8988T (cell line): ENCODE measurements at places on chromosomes 12 and 14.

DNA sequence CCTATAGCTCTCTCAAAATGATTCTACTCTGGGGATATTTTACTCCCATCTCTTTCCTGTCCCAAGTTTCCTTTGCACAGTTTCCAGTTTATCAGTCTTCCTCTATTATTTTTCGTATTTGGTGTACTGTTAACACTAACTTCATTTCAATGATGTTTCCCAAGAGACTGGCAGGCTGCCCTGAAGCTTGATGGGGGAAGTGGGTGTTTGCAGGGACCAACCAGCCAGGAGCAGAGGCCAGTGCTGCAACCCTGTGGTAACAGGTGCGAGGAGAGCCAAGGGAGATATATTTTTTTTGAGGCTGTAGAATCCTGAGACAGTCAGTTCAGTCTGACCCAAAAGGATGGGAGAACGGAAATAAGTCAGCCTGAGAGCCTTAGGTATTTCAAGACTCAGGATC, 11.8 kb upstream of the CEBPE start:
- DNase-seq = no peak

DNA sequence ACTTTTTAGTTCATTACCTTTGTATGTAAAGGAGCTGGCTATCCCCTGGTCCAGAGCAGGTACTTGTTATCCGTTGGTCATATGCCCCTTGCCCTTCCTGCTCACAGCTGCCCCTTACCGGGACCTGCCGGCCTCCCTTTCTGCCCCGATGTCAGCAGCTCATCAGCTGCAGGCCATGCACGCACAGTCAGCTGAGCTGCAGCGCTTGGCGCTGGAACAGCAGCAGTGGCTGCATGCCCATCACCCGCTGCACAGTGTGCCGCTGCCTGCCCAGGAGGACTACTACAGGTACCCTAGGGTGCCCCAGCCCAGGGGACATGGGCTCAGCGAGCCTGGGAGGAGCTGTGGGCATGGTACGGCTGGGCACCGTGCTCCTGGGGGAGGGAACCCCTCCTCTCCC, 2.3 kb upstream of the RNU7-1 start:
- DNase-seq = no peak

- no peak for DNase-seq
Measured at GRCh38 chr14:33555710-33556350, 395.0 kb downstream of the EGLN3 start.

DNA sequence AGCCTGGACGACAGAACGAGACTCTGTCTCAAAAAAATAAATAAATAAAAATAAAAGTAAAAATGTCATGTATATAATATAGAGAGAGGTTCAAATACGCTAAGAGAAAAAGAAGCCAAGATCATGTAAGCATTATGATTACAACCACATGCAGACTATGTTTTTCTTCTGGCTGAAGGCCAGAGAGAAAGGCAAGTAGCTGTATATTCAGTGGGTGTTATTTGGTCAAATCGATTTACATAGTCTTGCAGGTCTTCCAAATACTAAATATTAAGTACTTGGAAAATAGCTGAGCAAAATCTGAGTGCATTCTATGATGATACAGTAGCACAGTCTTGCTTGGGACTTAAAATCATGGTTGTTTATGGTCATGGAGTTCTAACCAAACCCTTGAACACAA, 758.0 kb downstream of the DIO2 start:
- no peak for DNase-seq

GRCh38 chr14:94617366-94617941, 5.3 kb downstream of the SERPINA3 start:
- no peak for DNase-seq

GRCh38 chr12:51785906-51786305, 62.6 kb downstream of the FIGNL2 start:
- DNase-seq = no peak

- DNase-seq = no peak
Measured at GRCh38 chr14:23408307-23408630, 196 bp upstream of the MYH6 start.

GRCh38 chr14:86798330-86798729, 1194.7 kb downstream of the GALC start:
- no peak for DNase-seq

DNA sequence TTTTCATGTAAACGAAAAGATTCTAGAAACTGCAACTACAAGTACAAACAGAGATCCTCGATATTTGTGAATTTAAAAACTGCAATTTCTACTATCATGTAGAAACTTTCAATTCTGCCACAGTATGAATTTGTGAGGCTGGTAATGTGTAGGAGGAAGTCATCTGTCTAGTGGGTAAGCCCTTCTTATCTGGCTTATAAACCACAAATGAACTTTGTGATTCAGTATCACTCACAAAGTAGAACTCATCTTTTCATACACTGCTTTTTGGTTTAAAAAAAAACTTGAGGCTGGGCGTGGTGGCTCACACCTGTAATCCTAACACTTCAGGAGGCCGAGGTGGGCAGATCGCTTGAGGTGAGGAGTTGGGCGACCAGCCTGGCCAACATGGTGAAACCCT, 20.7 kb downstream of the GTF2A1 start:
- no peak for DNase-seq

GRCh38 chr12:55955800-55956508, 9.9 kb downstream of the PMEL start:
- DNase-seq = peak; percentile 75

GRCh38 chr14:104481323-104481722, 98.2 kb upstream of the C14orf180 start:
- no peak for DNase-seq

DNA sequence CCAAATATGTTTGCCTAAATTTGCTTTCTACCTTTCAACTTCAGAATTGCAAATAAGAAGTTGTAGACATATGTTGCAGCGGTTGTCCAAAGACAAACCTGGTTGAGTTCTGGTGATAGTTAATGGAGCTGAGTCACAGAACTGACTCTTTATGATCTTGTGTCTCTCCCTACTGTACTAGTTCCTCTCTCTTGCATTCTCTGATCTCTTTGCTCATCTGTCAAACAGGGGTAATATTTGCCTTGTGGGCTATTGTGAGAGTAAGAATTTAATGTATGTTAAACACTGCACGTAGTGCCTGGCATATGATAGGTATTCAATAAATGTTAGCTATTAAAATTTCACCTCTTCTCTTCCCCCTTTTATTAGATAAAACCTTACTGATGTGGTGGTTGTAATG, 283.5 kb upstream of the RGS6 start:
- DNase-seq = no peak

- no peak for DNase-seq
Measured at GRCh38 chr14:101224356-101225156, 321.0 kb upstream of the RTL1 start.

DNA sequence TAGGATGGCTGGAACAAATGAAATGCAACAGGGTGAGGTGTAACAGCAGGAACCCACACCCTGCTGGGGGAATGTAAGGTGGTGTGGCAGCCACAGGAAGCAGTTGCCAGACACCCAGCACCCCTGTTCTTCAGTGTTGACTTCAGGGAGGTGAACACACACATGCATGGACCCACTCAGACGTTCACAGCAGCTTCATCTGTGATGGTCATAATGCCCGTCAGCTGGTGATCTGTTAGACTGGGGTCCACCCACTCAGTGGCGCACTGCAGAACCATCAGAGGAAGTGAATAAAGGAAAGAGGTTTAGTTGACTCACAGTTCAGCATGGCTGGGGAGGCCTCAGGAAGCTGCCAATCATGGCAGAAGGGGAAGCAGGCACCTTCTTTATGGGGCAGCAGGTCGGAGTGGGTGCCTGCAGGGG, 22.7 kb upstream of the TEX22 start:
- DNase-seq = no peak

DNA sequence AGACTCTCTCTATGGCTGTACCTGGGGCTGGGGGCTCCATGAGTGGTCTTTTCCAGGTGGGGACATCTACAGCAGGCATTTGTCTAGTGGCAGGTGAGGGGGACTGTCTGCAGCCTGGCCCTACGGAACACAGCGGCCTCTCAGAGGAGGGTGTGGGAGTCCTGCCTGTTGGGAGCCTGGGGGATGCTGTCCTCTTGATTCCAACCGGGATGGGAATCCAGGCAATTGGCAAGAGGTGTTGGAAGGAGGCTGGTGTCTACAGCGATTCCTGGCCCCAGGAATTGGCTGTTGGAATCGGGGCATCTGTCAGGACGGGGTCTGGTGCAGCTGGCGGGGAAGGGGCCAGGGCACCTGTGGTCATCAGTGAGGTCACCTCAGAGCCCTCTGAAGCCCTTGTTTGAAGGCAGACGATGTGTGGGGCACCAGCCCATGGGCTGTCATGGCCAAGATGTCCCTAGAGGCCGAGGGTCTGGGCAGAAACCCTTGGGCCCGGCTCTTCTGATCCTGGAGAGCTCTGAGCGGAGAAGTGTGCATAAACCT, 386.3 kb downstream of the TMEM121 start:
- no peak for DNase-seq

DNA sequence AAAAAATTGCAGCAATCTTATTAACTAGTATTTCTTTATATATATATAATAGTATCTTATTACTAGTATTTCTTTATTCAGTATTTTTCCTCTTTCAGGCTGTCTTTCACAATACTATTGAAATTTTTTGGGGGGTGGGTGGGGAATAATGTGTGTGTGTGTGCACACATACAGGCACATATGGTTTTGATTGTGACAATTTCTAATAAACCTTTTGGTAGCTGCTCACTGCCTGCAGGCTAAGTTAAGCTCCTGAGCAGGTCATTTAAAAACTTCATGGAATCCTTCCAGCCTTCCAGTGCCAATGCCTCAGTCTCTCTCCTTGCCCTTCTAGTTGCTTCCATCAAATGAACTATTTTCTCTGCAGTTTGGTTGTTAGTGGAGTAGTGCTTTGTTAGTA, 490.1 kb downstream of the PCNX1 start:
- DNase-seq = no peak

- DNase-seq = no peak
Measured at GRCh38 chr12:116157845-116158267, 119.6 kb downstream of the MED13L start.

DNA sequence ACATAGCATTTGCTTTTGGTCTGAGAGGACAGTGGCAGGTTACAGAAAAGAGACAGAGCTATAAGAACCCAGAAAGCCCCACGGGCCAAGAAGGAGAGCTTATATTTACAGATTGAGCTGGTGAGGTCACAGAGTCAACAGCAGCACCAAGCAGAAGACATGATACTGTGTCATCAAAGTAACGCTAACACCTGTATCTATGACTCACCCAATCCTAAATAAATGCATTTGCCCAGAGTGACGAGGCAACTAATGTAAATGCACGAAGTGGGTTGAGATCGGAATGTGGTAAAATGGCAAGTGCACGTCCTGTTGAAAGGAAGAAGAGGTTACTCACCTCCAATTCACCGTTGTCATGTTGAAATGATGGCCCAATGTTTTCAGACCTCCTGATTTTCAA, 6.7 kb upstream of the CD163L1 start:
- no peak for DNase-seq

GRCh38 chr12:79834712-79835376, 100.1 kb downstream of the PPP1R12A start:
- no peak for DNase-seq

GRCh38 chr12:105109465-105110212, 2.1 kb downstream of the WASHC4 start:
- no peak for DNase-seq

GRCh38 chr12:805022-805632, 52.7 kb downstream of the WNK1 start:
- no peak for DNase-seq

GRCh38 chr14:73162251-73162650, 25.9 kb downstream of the PSEN1 start:
- no peak for DNase-seq

DNA sequence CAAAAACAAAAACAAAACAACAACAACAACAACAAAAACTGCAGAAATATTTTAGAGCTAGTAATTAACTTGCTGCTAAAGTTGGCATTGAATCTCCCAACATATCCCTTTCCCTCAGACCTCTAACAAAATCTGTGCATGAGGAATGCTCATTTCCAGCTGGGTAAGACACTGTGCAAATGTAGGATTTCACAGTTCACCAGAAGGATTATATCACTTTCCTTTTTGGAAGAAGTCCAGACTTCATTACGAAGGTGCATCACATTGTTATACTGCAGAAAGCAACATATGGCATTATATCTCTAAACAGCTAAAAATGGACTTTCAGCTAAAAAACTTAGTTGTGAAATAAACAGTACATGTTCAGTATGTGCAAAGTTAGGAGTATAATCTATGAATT, 341.8 kb downstream of the FSCB start:
- DNase-seq = no peak

GRCh38 chr12:126347421-126347820, 1282.2 kb downstream of the AACS start:
- no peak for DNase-seq

GRCh38 chr12:107586256-107586970, 99.2 kb upstream of the PWP1 start:
- DNase-seq = no peak

- no peak for DNase-seq
Measured at GRCh38 chr12:66724616-66725015, 45.7 kb upstream of the GRIP1 start.

GRCh38 chr12:79121486-79121885, 256.9 kb downstream of the SYT1 start:
- DNase-seq = no peak

- DNase-seq = no peak
Measured at GRCh38 chr14:72513346-72513745, 380.6 kb downstream of the DPF3 start.

DNA sequence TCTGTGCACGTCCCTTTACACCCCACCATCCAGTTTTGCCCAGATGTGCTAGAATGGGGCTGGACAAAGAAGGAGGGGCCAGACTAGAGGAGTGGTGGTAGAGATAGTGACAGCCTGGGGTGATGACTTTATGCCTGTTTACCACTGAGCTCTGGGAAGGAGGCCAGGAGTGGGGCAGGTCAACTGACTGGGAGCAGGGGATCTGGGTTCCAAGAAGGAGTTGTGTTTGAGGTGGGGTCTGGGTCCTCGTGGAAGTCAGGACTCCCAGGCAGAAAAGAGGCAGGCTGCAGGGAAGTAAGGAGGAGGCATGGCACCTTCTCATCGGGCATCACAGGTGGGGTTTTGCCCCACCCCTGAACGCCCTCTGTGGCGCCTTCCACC, 315 bp downstream of the LTB4R2 start:
- DNase-seq = no peak

DNA sequence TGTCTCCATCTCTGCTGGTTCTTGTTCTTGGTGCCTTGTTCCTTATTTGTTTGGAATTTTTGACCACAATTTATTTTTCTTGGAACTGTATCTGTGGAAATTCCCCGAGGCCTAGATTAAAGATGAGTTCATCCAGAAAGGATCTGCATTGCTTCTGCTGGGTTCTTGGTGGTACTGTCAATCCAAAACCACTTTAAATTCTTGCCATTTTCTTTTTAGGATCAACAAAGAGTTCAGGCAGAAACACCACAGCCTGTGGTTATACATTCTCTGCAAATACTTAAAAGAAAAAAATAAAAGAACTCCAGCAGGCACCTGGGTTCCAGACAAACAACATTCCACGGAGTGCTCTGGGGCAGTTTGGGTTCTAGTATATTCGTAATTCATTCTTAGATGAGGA, 6.0 kb upstream of the VAMP1 start:
- DNase-seq = no peak
